RWPE1 (cell line): ENCODE measurements at places on chromosomes 2 and 18.

- DNase-seq: no peak
Observed at GRCh38 chr18:64175432-64175831, 26.5 kb upstream of the LINC00305 start.

- DNase-seq: peak; percentile 83
Observed at GRCh38 chr2:50953021-50953420, 78.9 kb downstream of the NRXN1 start.

GRCh38 chr2:70960833-70961647, 17.4 kb upstream of the ANKRD53 start:
- no peak for DNase-seq

- DNase-seq: no peak
Observed at GRCh38 chr2:63755965-63756364, 85.7 kb upstream of the UGP2 start.

DNA sequence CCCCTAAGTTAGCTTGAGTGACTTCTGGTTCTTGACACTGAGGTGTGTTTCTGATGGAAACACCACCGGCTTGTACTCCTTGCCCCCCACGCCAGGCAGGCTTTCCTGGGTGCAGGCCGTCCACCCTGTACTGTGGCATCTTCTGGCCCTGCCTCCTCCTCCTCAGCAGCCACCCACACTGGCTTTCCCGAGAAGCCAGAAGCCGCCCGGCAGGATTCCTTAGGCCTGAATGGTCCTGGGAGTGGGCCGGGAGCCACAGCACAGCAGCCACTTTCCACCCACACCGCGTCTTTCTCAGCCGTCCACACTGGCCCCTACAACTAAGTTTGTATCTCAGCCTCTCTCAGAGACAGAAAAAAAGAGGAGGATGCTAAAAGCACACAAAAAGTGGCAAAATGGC, 2.1 kb upstream of the HSBP1L1 start:
- peak; percentile 70 for DNase-seq

- no peak for DNase-seq
Observed at GRCh38 chr2:107337209-107337898, 451.4 kb upstream of the ST6GAL2 start.

GRCh38 chr2:47457268-47457667, 54.3 kb downstream of the MSH2 start:
- DNase-seq: no peak

DNA sequence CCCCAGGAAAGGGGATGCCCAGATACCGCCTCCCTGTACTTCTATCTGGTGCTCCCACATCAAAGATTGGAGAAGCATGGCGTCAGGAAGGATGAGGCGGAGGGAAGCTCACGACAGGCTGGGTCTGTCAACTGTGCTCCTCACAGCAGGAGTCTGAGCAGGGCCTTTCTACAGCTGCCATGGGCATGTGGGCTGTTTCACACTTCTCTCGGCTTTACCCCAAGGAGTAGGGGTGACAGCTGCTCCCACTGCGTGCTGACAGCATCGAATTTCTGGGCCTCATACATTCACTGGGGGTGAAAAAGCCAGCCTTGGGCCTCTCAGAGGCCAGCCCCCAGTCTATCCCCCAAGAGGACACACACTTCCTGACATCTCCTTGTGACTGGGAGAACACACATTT, 21.1 kb downstream of the NEURL3 start:
- DNase-seq: no peak

GRCh38 chr18:69895066-69896047, 52.3 kb downstream of the CD226 start:
- no peak for DNase-seq

- DNase-seq: no peak
Observed at GRCh38 chr2:217939629-217940245, 63.1 kb downstream of the TNS1 start.

DNA sequence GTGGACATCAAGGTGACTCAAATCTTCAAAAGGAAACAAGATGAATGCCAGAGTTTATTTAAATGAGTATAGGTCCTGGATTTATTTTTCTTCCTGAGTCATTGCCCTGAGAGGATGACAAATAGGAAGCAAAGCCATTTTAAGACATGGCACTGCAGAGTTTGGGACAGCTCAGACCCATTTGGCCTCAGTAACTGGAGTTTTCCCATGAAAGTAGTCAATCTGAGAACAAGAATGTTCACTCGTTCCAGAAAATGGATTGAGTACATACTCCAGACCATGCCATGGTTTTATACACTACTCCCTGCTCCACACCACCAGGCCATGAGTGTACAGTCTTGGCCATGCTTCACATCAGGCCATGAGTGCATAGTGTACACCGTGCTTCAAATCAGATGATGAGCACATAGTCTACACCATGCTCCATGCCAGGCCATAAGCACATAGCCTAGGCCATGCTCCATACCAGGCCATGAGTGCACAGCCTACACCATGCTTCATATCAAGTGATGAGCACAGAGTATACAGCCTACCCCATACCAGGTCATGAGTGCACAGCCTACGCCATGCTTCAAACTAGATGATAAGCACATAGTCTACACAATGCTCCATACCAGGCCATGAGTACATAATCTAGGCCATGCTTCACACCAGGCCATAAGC, 202.4 kb downstream of the FBXO15 start:
- no peak for DNase-seq

DNA sequence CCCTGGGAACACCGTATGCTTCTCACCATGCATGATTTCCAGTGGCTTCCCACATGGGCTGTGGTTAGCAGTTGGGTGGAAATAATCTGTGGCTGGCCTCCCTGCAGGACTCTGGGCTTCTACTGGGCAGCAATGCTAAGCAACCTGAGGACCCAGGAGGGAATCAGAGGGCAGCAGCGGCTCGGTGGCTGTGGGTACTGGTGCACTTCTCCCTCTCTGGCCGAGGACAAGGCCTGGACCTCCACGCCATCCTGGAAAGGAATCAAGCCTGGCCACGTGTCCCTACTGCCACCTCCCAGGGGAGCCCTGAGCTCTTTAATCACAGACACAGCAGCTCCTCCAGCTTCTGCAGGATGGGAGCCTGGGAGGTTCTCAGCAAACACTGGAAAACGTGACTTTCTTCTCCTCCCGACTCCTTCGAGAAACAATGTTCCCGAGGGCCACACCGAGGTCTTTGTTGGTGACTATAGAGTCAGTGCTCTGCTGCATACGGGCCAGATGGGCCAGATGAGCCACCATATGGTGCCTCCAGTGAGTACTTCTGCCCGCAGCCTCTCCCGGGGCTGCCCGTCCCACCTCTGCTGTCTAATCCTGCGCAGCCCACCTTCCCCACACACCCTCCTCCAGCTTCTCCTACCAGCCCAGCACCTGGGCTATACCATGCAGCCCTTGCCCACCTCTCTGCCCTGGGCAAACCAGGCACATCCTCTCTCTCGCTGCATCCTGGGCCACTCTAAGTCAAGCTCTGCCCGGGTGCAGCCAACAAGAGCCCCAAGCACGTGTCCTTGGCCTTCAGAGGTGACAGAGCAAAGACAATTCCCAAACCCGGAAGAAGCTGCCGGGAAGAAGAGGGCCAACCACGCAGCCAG, 42.8 kb upstream of the OTOS start:
- DNase-seq: no peak

DNA sequence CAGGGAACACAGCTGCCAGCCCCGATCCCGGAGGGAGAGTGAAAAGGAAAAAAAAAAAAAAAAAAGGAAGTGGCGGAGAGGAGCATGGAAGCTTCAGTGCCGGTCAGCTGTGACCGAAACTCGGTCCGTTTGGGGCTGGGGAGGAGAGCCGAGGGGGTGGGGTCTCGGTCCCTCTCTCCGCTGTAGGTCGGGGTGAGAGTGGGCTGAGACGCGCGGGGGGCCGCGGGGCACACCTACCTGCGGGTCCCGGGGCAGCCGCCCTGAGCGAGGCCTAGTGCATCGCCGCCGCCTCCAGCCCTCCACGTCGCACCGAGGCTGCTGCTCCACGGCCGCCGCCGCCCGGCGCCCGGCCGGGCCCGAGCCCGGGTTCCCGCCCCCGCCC, 536 bp downstream of the VPS54 start:
- DNase-seq: peak; percentile 16

- no peak for DNase-seq
Observed at GRCh38 chr2:81976998-81977397, 1672.4 kb upstream of the LRRTM1 start.

GRCh38 chr2:10778724-10779115, 33.9 kb downstream of the PDIA6 start:
- no peak for DNase-seq

DNA sequence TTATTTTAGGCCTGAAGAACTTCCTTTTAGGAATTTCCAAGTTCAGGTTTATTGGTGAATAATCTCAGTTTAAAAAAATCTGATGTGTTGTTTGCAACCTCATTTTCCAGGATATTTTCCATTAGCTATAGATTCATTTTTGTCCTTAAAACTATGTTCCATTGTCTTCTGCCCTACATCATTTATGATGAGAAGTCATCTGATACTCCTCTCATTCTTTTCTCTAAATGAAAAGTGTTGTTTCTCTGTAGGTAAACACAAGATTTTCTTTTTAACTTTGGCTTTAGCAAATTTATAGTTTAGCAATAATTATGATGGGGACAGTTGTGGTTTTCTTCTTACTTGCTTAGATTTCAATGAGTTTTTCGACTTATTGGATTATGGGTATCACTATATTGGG, 427.3 kb downstream of the DCDC2C start:
- no peak for DNase-seq

DNA sequence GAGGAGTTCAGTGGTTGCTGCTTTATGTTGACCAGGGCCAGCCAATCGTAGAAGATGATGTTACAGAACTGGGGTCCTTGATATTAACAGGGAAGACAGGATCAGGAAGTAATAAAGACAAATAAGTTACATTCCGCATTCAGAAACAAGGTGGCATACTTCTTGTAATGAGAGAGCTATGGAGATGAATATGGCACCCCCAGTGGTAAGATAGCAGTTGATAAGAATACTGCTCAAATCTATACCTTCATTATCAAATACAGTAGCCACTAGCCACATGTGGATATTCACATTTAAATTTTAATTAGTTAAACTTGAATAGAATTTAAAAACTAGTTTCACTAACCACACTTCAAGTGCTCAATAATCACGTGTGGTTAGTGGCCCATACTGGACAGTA, 290.4 kb upstream of the RBMS1 start:
- no peak for DNase-seq

- no peak for DNase-seq
Observed at GRCh38 chr2:56729212-56729611, 545.4 kb downstream of the CCDC85A start.

DNA sequence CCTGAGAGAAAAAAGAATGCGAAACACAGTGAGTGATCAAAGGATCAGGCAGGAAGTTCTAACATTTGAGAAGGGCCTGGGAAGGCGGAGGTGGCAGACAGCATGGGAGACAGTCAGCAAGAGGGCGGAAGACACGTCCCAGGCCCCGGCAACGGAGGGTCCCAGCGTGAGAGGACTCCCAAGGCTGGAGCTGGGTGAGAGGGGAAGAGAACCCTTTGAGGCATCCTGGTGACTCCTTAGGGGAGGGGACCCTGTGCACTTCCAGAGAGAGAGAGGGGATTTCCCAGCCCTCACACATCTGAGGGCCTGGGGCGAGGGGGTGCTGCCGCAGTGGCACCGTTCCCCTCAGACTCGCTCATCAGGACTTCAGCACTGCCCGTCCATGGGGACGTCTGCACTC, 133.4 kb downstream of the RTP5 start:
- no peak for DNase-seq

GRCh38 chr2:187985923-187986322, 305.8 kb upstream of the GULP1 start:
- DNase-seq: no peak

DNA sequence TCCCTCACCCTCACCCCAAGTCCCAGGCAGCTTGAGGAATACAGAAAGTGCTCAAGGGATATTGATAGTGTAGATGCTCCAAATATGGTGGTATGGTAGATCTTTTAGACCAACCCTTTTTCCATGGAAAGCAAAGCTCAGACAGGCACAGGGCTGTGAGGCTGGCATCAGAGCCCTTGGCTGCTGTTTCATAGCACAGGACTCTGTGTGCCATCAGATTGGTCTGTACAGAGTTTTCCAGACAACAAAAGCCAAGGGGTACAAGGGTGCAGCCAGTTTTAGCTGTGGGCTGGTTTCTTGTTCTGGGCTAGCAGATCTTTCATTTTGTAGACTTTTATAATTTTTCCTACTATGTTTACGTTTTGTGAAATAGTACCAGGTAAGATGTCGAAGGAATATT, 296.9 kb upstream of the TNP1 start:
- no peak for DNase-seq

- DNase-seq: no peak
Observed at GRCh38 chr2:169619946-169620345, 35.8 kb downstream of the PPIG start.

GRCh38 chr18:62778976-62779869, 63.9 kb downstream of the PHLPP1 start:
- no peak for DNase-seq

GRCh38 chr2:238228700-238229099, 11.1 kb downstream of the HES6 start:
- no peak for DNase-seq

GRCh38 chr2:190197143-190197720, 122.4 kb downstream of the HIBCH start:
- DNase-seq: no peak

GRCh38 chr2:25056098-25056821, 14.4 kb downstream of the EFR3B start:
- DNase-seq: no peak

DNA sequence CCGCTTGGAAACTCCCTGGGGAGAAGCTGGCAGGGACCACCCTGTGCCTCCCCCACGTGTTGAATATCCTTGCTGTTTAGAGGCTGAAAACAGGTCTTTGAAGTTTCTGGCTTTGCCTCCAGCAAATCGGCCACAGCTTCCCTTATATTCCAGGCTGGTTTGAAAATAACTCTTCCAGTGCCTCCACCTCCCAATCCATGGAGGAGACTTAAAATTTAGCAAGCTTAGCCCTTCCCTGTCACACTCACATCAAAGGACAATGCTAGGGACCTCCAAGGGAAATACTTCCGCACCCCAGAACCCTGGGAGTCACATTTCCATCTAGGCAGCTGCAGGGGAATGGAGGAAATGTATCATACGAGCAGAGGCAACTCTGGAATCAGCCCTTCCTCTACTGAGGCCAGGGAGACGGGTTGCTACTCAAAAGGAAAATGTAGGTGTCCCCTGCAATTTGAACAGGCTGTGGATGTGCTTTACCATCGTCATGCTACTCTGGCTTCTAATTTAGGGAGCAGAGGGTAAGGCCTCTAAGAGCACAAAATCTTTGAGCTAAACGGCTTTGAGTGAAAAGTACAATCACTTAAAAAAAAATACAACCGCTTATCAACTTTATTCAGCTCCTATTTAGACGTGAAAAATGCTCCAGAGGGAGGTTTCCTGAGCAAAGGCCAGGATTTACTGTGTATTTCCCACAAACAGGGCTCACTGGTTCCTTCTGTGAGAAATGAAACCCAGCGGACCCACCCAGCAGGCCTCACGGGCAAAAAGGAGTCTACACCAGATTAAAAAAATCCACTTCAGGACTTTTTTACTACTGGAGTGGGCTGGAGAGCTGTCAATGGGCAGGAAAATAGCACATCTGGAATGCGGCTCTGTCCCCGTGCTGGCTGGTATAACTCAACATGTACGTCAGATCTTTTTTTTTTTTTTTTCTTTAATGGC, 49.4 kb upstream of the PKDCC start:
- DNase-seq: no peak

GRCh38 chr2:127347734-127348392, 39.9 kb downstream of the MAP3K2 start:
- no peak for DNase-seq

- DNase-seq: no peak
Observed at GRCh38 chr2:33133454-33133952, 186.8 kb downstream of the LTBP1 start.

- no peak for DNase-seq
Observed at GRCh38 chr2:9991221-9991620, 39.7 kb downstream of the GRHL1 start.

GRCh38 chr2:151159109-151159662, 102.5 kb downstream of the RBM43 start:
- no peak for DNase-seq

GRCh38 chr2:36123995-36124394, 231.6 kb upstream of the CRIM1 start:
- no peak for DNase-seq
